ENCODE measurements at places on chromosomes 12 and 14.

DNA sequence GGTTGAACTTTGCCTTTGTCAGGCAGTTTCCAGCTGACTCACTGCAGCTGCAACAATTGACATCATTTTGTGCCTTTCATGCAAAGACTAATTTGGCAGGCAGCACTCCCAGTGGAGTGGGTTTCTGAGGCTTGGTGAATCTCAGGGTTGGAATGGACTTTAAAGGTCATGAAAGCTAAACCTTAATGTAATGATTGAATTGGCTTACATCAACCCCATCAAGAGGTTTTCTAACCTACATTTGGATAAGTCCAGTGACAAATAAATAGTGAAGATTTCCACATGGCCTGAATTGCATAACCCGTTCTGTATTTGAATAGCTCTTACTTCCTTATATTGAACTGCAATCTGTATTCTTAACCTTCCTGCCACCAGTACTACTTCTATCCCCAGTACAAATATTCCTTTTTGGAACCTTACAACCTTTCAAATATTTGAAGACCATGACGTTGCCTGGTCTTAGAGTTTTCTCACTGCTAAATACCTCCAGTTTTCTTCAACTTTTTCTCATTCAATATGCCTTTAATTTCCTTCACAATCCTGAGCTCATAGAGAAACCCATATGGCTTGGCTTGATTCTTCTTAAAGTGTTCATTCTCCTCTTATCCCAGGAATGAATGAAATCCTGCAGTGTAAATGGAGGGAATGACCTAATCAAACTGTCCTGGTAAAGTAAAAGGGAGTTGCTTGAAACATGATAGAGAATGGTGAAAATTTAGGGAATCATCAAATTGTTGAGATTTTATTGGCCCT lies 168.1 kb upstream of the NOVA1 start:
- DNase-seq = peak; percentile 94

GRCh38 chr12:41979574-41979973 lies 165.1 kb downstream of the GXYLT1 start:
- no peak for DNase-seq

DNA sequence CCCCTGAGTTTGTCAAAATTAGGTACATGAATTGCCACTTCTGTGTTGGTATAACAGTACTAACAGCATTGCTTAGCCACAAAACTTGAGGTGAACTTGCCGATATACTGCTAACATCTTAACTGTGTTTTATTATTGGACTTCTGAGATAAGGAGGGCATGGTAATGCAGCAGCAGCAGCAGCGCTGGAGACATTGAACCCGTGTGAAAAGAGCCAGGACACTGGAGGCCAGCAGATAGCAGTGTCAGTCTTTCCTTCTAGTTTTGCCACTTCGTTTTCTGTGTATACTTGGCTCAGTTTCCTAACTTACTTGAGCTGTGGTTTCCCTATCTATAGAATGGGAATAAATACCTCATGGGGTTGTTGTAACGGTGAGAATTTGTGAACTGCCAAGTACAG lies 82.7 kb downstream of the KTN1 start:
- DNase-seq = no peak

DNA sequence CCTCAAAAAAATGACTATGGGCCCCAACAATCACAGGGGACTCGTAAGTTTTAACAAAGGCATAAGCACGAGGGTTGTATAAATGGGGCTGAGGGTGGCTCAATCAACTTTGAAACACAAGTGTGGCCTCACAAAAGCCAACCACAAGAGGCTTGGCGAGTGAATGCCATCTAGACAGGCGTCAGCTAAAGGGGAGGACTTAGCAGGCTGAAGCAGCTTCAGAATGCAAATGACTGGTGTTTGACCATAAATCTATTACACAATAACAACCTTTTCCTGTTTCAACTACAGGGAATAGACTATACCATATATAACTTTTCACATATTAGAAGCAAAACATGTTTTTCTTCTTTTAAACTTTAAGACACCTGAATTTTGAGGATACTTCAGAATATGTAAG lies 777.9 kb downstream of the FSCB start:
- DNase-seq = no peak

DNA sequence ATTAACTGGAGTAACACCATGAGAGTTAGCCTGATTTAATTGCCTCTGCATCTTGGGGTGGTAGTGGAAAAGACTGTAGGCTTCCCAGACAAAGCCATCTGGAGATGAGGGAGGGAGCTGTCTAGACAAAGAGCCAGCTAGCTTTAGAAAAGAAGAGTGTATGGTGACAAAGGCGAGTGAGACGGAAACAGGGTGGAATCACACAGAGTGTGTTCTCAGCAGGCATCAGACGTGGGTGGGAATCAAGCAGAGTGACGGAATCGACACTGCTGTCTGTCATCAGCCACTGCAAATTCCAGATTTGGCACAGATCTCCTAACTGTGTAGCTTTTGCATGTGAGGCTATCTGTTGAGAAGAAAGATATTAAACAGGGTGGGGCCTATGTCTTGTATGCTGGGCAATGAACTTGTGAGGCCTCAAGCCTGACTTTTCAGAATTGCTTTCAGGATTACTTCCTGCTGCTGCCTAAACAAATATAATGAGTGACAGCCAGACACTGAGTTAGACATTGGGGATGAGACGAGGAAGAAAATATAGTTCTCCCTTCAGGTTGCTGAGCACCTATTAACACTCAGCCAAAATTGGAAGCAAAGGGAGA lies 236.5 kb upstream of the GRIP1 start:
- no peak for DNase-seq

DNA sequence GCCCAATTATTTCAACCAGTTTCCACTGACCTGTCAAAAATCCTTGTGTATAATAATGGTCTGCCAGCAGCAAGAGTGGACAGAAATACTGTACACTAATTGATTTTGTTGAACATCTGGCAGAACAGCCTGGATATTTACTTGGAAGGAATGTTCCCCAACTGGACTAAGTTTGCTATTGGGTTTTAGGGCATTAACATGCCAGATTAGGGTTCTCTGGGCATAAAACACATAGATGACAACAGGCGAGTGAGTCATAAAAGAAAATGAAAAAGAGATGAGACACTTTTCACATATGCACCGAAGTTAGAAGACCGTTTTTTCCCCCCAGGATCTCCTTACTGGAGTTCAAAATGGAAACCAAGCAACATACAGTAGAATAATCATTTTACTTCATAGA lies 236.3 kb upstream of the NAV3 start:
- DNase-seq = peak; percentile 15

GRCh38 chr14:22844221-22845102 lies 8.1 kb downstream of the MMP14 start:
- no peak for DNase-seq

- no peak for DNase-seq
Observed at GRCh38 chr12:27221625-27222387, 22.3 kb upstream of the STK38L start.

DNA sequence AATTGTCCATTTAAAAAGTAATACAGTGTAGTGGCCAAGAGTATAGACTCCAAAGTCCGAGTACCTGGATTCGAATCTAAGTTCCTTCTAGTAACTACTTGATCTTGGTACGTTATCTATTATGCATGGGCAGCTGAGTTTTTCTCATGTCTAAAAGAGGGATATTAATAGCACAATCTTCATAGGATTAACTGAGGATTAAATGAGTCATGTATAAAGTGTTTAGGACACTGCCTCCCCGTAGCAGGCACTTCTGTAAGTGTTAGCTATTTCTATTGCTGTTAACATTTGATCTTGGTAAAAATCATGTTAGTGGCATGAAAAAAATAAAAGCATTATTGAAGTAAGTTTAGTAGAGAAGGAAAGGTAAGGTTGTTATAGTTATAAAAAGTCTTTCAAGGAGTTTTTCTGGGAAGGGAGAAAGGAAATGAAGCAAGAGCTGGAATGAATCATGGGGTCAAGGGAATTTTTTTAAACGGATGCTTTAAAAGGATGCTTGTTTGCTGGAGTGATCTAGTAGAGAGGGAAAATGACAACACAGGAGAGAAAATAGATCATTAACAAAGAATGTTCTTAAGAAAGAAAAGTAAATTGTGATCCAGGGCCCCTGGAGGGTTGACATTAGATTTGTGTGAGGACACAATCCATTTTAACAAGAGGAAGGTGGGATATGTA lies 502.2 kb upstream of the USP15 start:
- DNase-seq = peak; percentile 24

DNA sequence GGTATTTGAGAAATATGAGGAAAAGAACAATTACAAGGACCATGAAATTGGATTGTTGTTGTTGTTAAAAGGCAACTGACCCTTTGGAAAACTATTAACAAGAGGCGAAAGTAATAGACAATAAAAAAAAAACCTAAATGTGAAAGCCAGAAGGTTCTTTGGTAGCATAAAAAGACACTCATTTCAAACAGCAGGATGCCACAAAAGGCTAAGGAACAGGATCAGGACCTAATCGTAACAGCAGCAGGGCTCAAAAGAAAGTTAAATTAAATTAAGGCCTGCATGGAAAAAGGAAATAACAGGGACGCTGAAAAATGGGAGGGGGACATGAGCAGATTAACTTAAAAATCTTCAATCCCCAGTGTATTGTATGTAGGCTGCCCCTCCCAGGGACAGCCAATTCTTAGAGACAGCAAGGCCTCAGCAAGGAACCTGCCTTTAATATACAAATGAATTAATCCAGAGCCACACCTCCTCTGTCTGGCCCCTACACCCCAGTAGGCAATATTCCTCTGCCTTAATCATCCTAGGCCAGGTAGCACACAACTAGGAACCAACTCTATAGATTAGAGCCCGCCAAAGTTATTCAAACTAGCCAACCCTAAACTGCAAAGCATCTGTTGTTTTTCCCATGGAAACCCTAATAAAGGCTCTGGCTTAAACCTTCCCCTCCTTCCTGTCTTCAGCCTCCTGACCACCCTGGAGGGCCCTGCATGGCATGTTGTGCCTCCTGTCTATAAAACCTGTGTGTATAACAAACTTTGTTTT lies 28.4 kb upstream of the AP4S1 start:
- no peak for DNase-seq

- DNase-seq = no peak
Observed at GRCh38 chr12:107491856-107492255, 193.7 kb upstream of the PWP1 start.

DNA sequence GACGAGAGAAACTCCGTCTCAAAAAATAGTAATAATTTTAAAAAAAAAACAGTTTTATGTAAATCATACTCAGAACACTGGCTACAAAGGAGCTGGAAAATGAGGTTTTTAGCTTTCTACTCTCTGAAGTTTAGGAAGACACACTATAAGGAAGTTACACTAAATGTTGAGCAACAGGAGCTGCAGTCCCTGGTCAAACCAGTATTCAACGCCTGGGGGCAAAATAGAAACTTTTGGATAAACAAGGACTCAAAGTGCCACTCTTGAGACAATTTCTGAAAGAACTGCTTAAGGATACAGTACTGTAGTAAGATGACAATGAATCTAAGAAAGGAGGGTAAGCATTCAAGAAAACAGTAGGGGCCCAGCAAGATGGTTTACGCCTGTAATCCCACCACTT lies 29.3 kb downstream of the ACTR6 start:
- no peak for DNase-seq

- no peak for DNase-seq
Observed at GRCh38 chr12:124622331-124622730, 54.9 kb upstream of the NCOR2 start.

GRCh38 chr12:62618930-62619329 lies 152.3 kb downstream of the MON2 start:
- DNase-seq = no peak

- DNase-seq = no peak
Observed at GRCh38 chr12:6044082-6044481, 80.4 kb downstream of the VWF start.

- no peak for DNase-seq
Observed at GRCh38 chr12:102342281-102343006, 137.9 kb downstream of the IGF1 start.

- no peak for DNase-seq
Observed at GRCh38 chr14:79570648-79571047, 640.7 kb downstream of the DIO2 start.

GRCh38 chr14:23376482-23377197 lies at the start of gene CMTM5:
Gene CMTM5 (plus strand): TSS chr14:23377046. CDS start chr14:23377252, 206 bp downstream.
- no peak for DNase-seq

Measured in HCEC 1CT (cell line).